ENCODE measurements at places on chromosomes 2 and 18.

- DNase-seq, result no peak
These were observed 28.8 kb downstream of the ADCY3 start for GRCh38 chr2:24891201-24891600.

GRCh38 chr2:24360963-24361330 is 611 bp upstream of the ITSN2 start:
- no peak for DNase-seq

- DNase-seq, result no peak
These were observed 63.3 kb upstream of the CSRNP3 start for GRCh38 chr2:165406173-165406572.

- DNase-seq, result no peak
These were observed 149.4 kb downstream of the EPHA4 start for GRCh38 chr2:221422516-221423209.

- no peak for DNase-seq
These were observed 85.9 kb upstream of the NFATC1 start for GRCh38 chr18:79309614-79310358.

- no peak for DNase-seq
These were observed 36.0 kb downstream of the CSRNP3 start for GRCh38 chr2:165505514-165505913.

DNA sequence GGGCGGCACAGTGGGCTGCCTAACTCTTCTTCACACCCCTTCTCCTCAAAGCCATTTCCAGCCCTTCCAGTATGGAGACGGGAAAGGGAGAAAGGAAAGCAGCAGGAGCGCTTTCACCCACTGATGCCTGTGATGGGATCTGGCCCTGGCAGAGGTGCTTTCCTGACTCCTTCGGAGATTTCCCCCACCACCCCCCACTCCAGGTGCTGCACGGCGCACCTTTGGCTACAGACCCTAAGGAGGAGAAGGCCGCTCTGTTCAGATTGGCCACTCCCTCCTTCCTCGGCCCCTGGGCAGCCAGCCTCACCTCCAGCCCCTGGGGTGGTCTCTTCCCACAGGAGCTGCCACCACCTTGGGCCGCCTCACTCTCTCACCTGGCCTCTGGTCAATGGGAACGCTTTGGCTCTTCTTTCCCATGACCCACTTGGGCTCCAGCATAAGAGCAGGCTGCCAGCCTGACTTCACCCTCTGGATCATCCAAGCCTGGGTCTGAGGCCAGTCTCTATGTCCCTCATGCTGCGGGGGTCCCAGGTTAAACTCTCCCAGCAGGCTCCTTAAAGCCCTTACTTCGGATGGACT is 18.4 kb upstream of the MAL start:
- no peak for DNase-seq

DNA sequence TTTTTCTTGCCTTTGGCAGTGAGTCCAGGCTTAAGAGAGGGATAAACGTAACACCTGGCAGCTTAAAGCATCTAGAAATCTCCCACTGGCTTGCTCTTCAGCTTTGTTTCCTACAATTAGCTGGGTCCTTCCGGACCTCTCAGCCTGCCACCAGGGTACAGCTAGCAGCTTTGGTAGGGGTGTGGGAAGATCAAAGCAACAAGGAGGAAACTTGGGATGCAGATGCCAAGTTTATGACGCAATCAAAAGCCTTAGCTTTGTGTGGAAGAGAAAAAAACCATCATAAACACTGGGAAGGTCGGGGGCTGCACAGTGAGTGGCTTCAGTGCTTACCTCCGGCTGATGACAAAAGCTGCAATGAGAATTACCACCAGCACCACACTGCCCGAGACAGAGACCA is 116.9 kb downstream of the EPHA4 start:
- no peak for DNase-seq

DNA sequence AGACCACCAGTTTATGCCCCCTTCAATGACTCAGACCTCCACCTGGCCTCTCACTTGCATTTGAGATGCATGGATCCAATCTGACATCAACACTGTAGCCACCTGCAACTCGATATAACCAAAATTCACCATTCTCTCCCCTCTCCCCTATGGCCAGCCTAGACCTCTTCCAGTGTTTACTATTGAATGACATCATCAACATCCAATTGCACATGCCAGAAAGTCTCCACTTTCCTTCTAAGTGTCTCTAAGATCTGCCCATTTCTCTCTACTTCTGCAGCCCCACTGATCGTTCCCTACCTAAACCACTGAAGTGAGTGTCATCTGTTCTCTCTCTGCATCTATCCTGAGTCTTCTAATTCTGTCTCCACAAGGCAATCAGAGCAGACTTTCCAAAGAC is 151.3 kb upstream of the APCDD1 start:
- DNase-seq, result no peak

DNA sequence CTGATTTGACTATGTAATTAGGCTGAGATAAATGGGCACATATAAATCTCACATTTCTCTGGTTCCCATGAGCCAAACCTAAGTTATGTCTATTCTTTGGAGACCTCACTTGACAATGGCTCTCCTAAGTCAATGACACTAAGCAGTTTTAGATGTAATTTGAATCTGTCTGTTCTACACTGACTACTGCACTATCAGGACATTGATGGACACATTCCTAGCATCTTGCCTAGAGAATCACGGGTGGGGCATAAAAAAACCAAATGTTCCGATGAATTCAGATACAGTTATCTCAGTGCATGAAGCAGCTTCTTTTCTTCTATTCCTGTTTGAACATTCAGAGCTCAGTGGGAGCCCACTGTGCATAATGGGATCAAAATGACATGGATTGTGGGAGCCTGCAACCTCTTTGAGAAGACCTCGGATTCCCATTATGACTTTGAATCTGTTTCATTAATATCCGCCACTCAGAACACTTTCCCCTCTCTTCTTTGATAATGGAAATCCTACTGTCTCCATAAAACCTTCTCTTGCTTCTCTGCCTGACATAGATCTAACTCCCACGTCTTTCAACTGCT is 110.8 kb downstream of the FSHR start:
- no peak for DNase-seq

DNA sequence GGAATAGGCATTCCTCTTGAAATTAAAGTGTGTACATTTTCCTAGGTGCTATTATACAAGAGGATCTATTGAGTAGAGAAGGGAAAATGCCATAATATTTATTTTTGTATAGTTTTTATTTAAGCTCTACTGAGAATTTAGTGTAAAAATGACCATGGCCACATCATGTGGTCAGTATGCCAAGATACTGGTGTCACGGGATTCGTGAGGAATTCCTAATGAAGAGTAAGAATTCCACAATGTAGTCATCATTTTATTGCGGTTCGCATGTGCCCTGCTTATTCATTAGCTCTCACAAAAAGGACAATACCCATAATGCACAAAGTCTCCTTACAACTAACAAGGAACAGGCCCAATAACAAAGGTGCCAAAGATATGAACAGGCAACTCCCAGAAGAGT is 39.3 kb upstream of the PARD3B start:
- DNase-seq, result no peak

DNA sequence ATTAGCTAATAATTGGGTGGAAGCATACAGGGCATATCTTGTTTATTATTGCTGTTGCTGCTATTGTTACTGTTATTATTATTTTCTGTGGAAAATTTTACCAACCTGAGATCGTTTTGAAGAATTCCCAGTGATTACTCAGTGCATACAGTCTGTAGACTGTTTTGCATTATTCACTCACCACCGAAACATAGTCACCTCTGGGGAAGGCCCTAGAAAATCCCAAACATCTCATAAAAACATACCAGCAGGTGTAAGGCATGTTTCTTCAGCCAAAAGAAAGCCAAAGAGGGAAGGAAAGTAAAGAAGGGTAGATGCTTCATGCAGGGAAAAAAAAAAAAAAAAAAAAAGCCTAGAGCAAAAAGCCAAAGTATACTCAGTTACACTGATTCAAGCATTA is 647.7 kb downstream of the BCL11A start:
- DNase-seq, result no peak

DNA sequence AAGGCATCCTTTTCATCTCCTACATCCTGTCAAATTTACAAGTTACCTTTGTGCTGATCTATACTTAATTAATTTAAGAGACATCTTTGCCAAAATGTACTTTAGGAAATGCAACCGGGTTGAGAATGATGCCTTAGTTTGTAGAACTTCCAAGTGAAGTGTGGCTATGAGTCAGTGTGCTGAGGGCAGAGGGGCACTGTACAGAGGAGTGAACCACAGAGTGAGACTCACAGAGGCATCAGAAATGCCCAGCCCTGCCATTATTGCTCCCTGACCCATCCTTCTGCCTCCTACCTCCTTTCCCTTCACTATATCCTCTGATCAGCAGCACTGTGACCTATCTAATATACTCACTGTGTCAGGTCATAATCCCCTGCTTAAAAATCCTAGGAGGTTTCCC is 320.1 kb downstream of the LRRTM1 start:
- no peak for DNase-seq

DNA sequence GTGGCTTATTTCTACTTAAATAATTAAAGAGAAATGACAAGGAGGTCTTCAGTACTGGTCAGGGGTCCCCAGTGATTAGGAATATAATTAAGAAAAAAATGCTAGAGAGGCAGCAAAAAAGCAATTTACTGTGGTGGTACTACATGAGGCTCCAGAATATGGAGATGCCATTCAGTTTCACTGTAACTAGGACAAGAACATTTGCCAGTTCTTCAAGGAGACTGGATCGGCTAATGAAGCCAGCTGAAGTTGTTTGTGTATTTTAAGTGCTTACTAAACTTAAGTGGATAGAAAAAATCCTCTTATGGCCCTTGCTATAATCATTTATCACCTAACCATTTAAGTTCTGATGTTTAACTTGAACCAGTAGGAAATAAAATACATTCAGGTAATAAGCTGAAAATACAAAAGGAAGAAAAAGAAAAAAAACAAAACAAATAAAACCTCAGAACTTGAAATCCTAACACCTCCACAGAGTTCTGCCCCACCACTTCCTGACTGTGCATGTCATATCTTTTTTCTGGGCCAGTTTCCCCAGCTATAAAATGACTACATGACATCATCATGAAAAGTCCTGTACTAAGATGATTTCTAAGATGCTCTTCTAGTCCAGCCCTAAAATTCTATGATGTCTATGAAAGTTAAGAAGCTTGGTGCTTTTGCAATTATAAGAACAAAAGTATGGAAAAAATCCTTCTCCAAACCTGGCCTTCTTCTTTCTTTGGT is 98.0 kb downstream of the TRABD2A start:
- DNase-seq, result peak; percentile 0

GRCh38 chr2:74532222-74532621 is 2.5 kb downstream of the HTRA2 start:
- no peak for DNase-seq

DNA sequence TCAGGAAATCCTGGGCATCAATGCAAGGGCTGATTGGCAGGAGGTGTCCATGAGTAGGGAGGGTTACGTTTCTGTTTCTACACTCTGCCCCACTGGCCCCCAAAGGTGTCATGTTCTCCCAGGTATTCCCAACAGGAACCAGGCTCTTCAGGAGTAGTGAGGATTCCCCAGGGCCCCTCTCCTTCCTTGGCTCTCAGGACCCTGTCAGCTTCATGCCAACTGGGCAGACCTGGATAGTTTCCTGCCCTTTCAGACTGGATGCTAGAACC is 480.6 kb upstream of the HS6ST1 start:
- DNase-seq, result no peak

- no peak for DNase-seq
These were observed 15.0 kb upstream of the DSG1 start for GRCh38 chr18:31302991-31303390.

GRCh38 chr2:100812573-100812972 is 7.4 kb upstream of the NPAS2 start:
- DNase-seq, result no peak

DNA sequence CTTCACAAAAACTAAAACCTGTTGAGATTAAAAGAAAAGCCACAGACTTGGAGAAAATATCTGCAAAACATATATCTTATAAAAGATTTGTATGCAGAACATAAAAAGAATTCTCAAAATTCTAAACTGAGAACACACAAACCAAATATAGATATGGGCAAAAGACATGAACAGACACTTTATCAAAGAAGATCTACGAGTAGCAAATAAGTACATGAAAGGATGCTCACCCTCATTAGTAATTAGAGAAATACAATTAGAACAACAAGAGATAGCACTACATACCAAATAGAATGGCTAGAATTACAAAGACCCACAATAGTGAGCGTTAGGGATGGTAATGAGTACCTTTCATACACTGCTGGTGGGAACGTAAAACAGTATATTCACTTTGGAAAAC is 63.9 kb upstream of the ZNF397 start:
- DNase-seq, result no peak
